ENCODE measurements at places on chromosomes 16 and 17. TPM values are rescaled to one million over a fixed set of nuclear protein-coding genes. Genes with fewer than 3 reads are reported as not detected.

Gene HP
- total RNA-seq = not detected

Gene PIRT
- not detected for total RNA-seq

Gene TMEM235
- total RNA-seq = not detected

Gene C17orf50
- total RNA-seq = 0.12 TPM

Gene TMEM238L
- total RNA-seq = not detected

Gene MYCBPAP
- total RNA-seq = 0.35 TPM

Gene MT1F
- 20.1 TPM for total RNA-seq

Gene ABCA8
- 0.24 TPM for total RNA-seq

Gene PRSS8
- total RNA-seq = 1.3 TPM

Gene CCL5
- 1.3 TPM for total RNA-seq

Gene PDILT
- not detected for total RNA-seq
